ENCODE measurements at places on chromosomes 7 and 10. TPM values are rescaled to one million over a fixed set of nuclear protein-coding genes. Genes with fewer than 3 reads are reported as not detected.
A peak's percentile ranks its signal among the peaks of the same experiment; 100 is the strongest.

The FZD8 gene
- total RNA-seq: 86.9 TPM

The CALCR gene
- 0.20 TPM for total RNA-seq

The NOLC1 gene
- total RNA-seq: 50.6 TPM

The TAF3 gene
- 7.2 TPM for total RNA-seq

- DNase-seq: no peak
Observed at GRCh38 chr7:80443325-80443724, 68.5 kb downstream of the GNAT3 start.

GRCh38 chr10:109922358-109922975 is 844 bp downstream of the XPNPEP1 start:
- no peak for DNase-seq

- DNase-seq: no peak
Observed at GRCh38 chr10:71713135-71714030, 6.2 kb downstream of the C10orf105 start.

DNA sequence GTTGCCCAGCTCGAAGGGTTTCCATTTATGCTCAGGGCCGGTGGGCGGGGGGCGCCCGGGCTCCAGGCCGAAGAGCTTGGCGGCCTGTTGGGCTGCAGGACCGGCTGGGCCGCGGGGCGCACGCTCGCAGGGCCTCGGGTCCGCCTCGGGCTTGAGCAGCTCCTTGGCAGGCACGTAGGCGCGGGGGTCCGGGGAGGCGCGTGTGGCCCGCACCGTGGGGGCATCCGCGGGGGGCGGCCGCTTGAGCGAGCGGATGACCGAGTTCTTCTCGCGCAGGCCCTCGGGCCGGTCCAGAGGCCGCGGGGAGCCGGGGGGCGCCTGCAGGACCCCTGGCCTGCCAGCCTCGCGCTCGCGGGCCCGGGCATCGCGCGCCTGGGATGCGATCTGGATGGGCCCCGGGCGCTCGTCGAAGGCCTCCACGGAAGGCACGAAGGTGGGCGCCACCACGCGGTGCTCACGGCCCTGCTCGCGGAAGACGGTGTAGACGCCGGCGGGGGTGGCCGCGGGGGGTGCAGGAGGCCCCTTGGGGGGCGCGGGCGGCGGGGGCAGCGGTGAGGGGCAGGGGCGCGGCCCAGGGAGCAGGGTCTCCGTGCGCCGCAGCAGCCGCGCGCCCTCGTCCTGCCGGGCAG is 35.2 kb downstream of the TNRC18 start:
- no peak for DNase-seq

DNA sequence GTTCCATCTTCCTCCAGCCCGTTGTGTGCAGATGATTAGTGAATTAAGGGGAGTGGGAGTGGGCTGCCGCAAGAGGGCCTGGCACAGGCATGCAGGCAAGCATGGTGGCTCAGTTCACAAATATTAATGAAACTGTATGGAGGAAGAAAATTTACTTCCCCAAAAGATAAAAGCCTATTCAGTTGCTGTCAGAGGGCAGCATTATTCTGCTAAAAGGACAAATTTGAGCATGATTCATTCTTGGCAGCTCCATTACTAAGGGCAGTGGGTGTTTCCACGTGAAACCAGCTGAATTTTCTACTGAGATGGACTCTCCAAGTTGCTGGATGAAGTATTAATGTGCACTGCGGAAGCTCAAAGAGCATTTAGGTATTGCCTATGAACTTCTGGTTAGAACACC is 90.9 kb upstream of the WDR11 start:
- DNase-seq: no peak

DNA sequence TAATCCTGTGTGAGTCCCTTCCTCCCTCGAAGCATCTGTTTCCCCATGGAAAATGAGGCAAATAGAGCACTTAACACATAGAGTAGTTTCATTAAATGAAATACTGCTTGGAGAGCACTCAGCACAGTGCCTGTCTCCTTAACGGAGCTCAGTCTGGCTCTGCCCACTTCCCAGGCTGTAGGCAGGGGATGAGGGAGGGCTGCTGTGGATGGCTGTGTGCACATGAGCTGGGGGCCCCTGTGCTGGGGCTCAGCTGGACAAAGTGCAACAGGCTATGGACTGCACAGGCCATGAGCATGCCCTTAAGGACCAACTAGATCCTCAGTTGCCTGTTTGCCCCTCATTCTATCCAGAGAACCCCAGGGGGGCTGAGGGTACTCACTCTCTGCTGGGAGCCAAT is 14.5 kb downstream of the ZCCHC24 start:
- peak; percentile 51 for DNase-seq

Measured in chondrocyte (in vitro differentiated cells).